ENCODE measurements at places on chromosomes 7 and 10.

GRCh38 chr10:44873160-44873559 lies 38.0 kb upstream of the TMEM72 start:
- DNase-seq: no peak

GRCh38 chr7:27299861-27300260 lies 57.3 kb downstream of the EVX1 start:
- no peak for DNase-seq

DNA sequence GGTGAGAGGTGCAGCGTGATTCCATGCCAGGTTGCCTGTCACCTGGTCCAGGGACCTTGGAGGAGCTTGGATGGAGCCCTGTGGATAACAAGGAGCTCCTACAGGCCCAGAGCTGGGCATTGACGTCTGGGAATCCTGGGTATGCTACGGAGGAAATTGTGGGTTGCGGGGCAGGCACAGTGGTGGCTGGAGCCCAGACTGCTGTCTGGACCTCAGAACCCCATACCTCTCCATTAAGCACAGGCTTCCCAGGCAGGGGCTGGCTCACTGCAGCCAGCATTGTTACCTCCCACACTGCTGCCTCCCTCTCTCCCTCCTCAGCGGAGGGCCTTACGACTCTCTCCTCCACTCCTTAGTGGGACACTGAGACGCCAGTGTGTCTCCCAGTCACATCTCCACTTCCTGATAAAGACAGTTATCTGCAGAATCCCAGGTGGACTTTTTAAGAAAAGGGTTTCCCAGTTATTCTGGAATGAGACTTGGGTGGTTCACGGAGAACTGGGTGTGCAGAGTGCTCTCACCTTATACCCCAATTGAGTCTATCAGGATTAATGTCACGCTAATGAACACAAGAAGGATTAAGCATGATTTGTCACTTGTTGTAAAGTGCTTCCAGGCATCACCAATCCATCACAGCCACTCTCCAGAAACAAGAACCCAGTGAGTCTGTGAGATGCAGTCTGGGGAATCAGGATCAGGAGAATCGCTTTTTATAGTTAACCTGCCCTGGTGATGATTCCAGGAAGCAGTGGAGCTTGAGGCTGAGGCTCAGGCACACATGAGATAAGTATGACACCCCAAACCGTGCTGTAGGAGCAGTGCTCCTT lies 309.4 kb downstream of the RPS24 start:
- DNase-seq: no peak

GRCh38 chr7:64516451-64516850 lies 46.4 kb downstream of the ZNF680 start:
- DNase-seq: no peak

DNA sequence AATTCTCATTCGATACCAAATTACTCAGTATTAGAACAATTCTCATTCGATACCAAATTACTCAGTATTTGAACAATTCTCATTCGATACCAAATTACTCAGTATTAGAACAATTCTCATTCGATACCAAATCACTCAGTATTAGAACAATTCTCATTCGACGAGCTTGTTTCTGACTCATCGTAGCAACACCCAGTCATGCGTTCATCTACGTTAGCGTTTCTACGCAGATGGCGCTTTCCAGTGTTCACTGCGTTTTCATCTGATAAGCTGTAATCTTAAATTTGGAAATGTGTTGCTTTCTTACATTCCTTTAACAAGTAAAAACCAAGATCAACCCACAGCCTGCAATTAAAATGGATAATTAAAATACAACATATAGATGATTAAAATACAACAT lies 276.3 kb downstream of the ZMYND11 start:
- no peak for DNase-seq

- DNase-seq: no peak
These were observed 42.5 kb downstream of the MRC1 start for GRCh38 chr10:17851611-17852010.

DNA sequence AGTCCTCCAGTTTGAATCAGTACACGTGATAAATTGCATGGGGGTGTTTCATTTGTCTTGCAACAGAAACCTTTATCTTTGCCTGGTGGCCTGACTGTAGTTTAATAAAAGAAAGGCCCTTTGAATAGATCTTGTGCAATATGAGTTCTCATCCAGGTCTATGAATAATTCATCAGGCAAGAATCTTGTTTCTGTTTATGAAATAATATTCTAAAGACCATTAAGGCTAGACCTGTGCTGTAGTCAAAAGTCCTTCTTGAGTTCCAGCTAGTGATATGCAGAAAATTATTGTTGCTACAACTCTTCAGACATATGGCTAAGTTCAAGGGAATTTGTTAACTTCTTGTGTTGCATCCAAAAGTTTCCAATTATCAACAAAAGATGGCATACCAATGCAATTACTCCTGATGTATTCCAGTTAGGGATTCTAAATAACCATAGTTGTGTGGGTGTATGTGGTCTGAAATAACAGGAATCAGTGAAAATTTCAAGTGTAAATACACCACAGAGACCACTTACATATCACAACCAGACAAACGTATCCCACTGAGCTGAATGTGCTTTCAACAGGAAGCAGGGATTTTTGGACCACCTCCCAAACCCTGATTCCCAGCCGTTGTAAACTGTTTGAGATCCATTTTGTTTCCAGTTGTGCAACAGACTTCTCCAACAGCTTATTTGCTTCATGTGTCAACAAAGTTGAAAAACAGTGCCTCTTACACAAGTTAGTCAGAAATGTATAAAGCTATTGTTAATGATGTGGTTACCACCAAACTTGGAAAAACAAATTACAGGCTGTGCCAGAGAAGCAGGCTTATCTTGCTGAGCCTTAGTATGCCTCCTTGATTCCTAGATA lies 54.7 kb upstream of the BICC1 start:
- DNase-seq: no peak

GRCh38 chr7:108650467-108650866 lies 80.8 kb downstream of the DNAJB9 start:
- no peak for DNase-seq

DNA sequence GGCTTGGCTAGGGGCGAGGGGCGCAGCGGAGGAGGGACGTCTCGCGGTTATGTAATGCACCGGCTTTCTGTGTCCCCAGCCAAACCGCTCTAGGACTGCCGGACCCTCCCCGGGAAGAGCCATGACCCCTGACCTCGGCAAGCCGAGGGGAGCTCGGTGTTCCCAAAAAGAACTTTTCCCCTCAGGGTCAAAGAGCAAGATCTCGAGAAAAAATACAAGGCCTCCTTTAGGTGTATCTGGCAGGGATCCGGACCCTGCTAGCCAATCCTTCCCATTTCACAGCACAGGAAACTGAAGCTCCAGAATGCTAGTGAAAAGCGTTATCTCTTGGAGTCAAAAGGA lies 590 bp upstream of the SLC16A12 start:
- DNase-seq: no peak

DNA sequence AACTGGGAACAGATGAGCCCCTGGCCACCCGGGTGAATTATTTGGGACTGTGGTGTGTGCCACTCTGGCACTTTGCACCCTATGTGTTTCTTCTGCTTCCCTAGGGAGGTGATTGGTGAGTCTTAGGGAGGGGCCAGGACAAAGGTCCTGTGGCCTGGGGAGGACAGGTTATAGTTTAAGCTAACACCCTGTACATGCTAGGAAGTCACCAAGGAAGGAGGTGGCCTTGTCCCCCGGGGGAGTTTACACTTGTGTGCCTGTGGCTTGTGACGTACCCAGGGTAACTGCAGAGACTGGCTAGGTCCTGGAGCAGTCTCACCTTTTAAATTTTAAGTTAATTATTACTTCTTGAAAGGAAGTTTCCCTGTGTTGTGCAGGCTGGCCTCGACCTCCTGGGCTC lies 196.2 kb downstream of the BAMBI start:
- DNase-seq: no peak

GRCh38 chr7:94176694-94177200 lies 172.6 kb upstream of the BET1 start:
- no peak for DNase-seq

DNA sequence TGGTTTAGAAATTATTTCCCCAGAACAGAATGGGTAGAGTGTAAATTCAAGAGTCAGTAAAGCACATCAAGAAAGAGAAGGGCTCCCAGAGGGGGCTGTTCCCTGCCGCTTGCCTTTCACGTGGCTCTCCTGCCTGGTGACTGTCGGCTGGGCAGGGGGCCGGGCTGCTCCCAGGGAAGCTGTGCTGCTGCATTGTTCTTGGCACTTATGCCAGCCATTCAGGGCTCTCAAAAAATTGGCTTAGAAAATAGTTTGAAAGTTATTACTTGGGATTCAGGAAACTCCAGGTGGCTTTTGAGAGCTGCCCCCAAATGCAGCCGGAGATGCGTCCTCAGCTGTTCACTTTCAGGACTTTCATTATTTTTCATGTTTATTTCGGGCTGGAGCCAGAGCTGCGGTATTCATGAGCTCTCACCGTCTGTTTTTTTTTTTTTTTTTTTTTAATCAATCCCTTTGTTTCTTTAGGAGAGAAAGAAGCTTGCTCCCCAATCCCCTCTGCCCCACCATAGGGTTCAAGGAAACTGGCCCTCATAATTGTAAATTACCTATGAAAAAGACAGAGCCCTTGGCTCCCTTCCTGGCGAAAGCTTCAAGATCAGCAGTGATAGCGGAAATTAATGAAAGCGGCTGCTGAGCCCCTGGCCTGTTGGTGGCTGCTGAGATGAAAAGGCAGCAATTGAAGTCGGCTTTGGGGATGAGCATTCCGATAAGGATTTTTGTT lies 94.1 kb downstream of the SORCS3 start:
- DNase-seq: no peak

- no peak for DNase-seq
These were observed 156.3 kb downstream of the CCDC71L start for GRCh38 chr7:106504645-106505044.

- no peak for DNase-seq
These were observed 150.2 kb downstream of the REEP3 start for GRCh38 chr10:63671317-63671937.

DNA sequence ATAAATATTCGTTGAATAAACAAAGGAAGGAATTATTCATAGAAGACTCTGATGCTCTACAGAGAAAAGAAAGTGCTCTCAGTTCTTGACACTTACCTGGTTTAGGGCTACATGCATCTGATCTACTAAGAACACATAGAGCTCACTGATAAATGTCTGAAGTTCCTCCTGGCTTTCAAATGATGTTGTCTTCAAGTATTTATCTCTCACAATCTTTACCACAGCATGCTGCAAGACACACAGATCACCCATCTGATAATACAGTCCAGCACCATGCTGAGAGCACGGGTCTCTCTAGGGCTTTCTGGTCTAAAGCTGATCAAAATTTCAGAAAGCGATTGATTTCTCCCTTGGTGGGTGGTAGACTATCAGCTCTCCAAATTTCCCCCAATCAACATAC lies 44.5 kb upstream of the MRPS16 start:
- no peak for DNase-seq
